Activated T-cell treated with anti-CD3 and anti-CD28 coated beads for 4 hours (primary cell): ENCODE measurements at places on chromosomes 2 and 18.

DNA sequence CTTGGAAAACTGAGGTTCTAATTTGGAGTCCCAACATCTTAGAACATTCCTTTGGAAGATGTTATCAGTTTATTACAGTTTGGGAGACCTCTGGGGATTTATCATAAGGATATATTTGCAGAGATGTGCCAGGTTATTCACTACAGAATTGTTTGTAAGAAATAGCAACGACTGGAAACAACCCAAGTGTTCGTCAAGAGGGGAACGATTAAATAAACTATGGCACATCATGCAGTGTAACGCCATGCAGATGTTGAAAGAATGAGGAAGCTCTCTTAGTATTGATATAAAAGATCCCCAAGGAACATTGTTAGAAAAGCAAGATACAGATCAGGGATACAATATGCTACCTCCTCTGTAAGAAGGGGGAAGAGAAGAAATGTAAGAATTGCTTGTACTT is 210.6 kb downstream of the TMEM247 start:
- no peak for DNase-seq

- no peak for DNase-seq
Observed at GRCh38 chr2:230930928-230931555, 6.0 kb upstream of the GPR55 start.

DNA sequence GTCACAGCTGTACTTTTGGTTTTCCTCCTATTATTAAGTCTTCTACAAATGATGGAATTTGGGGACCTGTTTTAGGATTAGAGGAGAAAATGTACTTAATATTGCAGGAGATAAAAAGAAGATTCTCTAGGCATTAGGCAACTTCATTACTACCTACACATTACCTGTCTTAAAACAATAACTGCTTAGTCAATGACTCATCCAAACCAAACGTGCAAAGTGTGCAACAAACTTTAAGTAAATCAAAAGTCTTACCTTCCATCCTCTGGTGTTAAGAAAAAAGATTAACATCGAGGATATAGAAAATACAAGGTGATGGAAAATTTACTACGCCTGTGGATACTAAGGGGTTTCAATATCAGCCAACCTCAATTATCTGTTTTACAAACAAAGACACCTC is 285.3 kb upstream of the KYNU start:
- no peak for DNase-seq

DNA sequence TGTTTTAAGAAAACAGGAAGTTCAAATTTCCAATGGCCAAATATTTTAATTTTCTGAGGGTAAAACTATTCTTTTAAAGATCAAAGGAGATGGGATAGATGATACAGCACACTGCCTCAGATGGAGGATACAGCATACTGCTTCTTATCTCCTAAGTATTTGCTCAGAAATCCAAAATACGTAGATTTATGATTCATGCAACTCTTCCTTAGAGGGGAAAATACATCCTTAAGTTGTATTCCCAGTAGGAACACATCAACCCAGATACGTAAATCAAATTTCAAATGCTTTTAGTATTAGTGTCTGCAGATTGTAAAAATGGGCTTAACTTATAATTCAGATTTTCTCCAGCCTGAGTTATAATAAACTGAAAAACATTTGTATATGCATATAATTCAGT is 235.2 kb downstream of the ZNF385B start:
- DNase-seq = no peak

GRCh38 chr2:224343226-224343625 is 58.7 kb downstream of the FAM124B start:
- no peak for DNase-seq

DNA sequence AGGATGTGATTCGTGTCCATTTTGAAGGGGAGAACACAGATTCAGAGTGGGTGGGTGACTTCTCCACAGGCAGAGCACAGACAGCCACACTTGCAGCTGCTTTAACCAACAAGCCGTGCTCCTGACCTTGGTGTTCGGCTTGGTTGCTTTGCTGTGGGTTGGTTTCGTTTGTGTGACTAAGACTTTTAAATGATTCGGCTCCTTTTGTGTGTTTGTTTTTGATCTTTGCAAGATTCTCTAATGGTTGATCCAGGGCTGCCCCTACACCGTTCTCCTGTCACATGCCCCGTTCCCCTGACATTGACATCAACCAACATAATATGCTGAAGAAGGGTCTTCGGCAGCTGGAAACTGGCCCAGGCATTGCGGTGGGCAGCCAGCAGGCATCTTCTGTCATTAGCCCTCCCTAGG is 95.9 kb upstream of the MBOAT2 start:
- DNase-seq = no peak

DNA sequence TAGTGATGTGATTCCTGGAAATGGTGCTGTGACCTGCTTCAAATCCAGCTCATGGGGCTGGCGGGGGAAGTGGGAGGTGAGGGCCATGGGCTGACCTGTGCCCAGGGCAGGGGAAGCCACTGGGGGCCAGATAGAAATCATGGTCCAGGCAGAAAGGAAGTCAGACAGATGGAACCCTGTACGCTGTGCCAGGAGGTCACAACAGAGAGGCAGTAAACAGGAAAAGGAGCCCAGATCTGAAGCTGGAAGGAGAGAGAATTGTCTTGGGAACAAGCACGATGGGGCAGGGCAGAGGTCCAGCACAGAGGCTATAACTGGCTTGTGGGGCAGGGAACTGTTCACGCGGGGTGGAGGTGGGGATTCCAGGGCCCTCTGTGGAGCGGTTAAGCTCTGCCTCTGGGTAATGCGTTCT is 76.0 kb downstream of the RNF144A start:
- no peak for DNase-seq

DNA sequence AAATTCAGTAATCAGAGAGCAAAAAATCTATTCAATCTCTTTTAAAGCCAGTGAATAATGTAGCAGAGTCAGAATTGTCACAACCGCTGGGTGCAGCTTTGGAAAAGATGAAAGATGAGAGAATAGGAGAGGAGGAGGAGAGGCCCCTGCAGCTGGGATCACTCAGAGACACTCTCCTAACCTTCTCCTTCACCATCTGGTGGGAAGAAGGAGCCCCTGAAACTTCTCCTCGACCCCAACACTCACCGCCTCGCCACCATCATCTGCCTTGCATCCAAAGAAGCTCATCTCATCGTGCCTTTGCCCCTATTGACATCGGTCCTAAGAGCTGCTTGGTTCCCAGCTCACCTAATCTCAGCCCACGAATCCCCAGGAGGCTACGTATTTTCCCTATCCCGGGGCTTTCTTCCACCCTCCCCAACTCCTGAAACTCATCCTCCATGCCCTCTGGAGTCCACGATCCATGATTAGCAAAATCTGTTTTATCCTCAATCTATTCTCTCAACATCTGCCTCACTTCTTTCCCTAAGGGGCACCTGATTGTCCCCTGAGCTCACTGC is 58.5 kb downstream of the PKDCC start:
- no peak for DNase-seq
